Inflammatory macrophage (primary cell): ENCODE measurements at places on chromosomes 6 and 20.

GRCh38 chr20:23520185-23520584, 29.3 kb downstream of the CST8 start:
- DNase-seq = no peak

- DNase-seq = no peak
These were observed 12.2 kb downstream of the RRP36 start for GRCh38 chr6:43033496-43034189.

- DNase-seq = no peak
These were observed 66.5 kb upstream of the IER3 start for GRCh38 chr6:30810813-30811339.

DNA sequence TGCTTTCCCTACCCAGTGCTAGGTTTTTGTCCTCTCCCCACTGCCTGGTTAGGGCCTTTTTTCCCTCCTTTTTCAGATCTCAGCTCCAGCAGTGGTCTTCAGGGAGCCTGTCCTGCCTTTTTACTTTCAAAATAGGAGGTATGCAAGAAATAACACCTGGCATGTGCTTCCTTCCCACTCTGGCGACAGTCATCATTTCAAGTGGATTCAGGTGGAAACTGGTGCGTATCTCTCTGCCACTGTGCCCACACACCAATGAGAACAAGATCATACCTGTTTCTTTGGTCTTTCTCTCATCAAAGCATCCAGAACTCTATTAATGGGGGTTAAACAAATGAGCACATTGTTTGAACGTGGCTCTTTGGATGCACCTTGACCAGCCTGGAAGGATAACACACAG, 95.7 kb upstream of the GGTLC1 start:
- DNase-seq = no peak

DNA sequence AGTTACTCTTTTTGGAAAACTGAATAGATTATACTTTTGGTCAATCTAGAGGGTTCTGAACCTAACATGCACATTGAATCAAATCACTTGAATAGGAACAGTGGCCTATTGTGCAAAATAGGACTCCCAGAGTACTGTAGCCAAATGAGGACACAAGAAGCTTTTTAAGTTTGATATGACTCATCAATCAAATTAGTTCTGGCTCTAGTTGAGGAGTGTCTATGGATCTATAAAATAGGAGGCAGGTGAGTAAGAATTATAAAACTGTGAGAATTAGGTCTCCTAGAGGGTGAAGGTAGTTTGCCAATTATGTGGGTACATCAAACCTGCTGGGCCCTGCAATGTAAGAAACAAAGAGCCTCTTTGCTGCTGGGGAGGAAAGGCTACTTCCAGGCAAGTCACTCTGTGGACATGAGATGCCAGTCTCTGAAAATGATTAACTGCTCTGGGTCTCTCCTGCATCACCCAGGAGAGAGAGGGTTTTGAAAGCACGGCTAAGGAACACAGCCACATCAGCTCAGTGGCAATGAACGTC, 112.3 kb downstream of the RCAN2 start:
- DNase-seq = no peak

DNA sequence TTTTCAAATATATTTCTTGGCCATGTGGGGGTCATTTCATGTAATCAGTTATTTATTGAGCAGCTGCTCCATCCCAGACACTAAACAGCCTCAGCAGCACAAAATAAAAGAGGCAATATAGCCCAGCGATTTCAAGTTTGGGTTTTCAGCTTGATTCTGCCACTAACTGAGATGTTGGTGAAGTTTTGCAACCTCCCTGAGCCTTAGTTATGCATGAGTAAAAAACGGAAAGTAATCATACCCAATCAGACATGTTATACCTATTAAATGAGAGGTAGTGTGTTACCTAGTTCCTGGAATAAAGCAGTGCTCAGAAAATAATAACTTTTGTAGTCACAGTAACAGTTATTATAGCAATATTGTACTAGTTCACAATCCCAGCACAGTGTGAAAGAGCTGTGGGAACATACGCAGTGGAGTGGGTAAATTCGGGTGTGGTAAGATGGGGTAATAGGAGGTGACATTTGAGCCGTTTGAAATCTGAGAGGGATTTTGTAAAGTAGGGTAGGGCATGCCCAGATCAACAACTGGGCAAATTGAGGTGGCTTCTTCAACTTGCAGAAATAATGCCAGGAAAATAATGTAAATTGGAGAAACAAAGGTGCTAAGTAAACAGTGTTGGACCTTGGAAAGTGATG, 1.5 kb downstream of the SLC9A8 start:
- peak; percentile 24 for DNase-seq

- DNase-seq = no peak
These were observed 215.4 kb downstream of the HDGFL1 start for GRCh38 chr6:22784601-22785410.

DNA sequence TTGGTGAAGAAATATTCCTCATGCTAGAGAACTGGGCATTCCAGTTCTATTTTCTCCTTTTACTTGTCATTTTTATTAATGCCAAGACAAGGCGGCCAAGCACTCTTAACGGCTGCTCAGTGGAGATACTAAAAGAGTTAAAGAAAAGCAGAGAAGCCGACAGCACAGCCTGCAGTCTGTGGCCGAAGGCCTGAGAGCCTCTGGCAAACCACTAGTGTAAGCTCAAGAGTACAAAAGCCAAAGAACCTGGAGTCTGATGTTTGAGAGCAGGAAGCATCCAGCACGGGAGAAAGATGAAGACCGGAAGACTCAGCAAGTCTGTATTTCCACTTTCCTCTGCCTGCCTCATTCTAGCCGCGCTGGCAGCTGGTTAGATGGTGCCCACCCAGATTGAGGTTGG, 167.1 kb upstream of the FUT9 start:
- DNase-seq = no peak

DNA sequence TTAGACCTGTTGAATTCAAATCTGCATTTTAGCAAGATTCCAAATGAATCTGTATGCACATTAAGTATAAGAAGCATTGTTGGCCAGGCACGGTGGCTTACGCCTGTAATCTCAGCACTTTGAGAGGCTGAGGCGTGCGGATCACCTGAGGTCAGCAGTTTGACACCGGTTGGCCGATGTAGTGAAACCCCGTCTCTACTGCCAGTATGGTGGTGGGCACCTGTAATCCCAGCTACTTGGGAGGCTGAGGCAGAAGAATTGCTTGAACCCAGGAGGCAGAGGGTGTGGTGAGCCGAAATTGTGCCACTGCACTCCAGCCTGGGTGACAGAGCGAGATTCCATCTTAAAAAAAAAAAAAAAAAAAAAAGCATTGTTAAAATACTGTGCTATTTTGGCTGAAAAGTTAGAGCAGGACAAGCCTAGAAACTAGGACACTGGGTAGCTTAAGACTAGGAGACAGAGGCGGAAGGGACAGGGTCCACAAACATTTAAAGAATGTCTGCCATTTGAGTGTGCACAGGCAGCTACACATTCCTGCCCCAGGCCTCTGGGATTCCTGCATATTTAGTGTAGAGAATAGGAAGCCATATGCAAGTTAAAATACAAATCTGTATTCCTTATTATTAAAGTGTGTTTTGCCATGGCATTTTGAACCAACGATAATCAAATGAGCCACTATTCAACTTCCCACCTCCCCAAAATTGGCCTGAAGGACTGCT, 45.1 kb upstream of the EEF1A1 start:
- no peak for DNase-seq

- no peak for DNase-seq
These were observed 11.0 kb downstream of the TBPL1 start for GRCh38 chr6:133964052-133964451.

DNA sequence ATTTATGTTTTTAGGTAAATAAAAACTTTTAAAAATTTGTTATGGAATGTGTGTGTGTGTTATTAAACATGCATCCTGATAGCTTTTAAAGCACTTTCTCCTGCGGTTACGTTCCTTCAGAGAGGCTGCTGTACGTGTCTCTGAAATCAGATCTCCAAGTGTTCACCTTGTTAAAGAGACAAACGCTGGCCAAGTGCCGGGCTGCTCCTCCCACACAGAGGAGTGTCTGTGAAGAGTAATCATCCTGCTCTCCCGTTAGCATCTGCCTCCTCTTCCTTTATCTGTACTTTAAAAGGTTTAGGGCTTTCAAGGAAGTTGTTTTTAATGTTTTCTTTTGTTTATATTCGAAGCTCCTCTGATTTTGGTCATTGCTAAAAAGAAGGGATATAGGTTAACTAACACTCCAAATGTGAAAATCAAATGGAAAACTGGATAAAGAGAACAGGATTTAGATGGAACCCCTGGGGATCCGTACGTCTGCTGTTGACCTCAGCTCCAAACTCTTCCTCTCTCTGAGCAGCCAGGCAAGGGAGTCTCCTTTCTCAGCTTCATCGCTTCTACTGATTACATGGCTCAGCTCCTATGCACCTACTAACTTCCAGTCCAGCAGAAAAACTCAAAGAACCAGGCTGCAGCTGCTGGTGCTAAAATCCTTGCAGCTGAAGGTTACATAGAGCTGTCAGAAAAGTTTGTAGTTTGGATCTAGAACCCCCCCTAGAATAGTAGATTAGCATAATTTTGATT, 20.0 kb downstream of the IRF4 start:
- no peak for DNase-seq

GRCh38 chr20:10705801-10706459, 32.1 kb upstream of the JAG1 start:
- no peak for DNase-seq

DNA sequence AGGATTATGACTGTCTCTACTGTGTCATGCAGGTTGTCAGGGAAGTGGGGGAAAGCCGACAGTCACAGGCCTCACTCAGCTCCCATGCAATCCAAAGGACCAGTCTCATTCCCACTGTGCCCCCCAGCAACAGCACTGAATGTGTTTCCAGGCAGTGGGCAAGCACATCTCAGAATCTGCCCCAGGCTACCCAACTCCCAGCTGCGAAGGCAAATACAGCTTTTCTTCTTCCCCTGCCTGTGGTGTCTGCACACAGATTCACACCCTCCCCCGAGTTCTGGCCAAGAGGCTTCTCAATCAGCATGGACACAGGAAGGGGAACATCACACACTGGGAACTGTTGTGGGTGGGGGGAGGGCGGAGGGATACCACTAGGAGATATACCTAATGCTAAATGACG, 75.3 kb downstream of the SNAP91 start:
- no peak for DNase-seq

DNA sequence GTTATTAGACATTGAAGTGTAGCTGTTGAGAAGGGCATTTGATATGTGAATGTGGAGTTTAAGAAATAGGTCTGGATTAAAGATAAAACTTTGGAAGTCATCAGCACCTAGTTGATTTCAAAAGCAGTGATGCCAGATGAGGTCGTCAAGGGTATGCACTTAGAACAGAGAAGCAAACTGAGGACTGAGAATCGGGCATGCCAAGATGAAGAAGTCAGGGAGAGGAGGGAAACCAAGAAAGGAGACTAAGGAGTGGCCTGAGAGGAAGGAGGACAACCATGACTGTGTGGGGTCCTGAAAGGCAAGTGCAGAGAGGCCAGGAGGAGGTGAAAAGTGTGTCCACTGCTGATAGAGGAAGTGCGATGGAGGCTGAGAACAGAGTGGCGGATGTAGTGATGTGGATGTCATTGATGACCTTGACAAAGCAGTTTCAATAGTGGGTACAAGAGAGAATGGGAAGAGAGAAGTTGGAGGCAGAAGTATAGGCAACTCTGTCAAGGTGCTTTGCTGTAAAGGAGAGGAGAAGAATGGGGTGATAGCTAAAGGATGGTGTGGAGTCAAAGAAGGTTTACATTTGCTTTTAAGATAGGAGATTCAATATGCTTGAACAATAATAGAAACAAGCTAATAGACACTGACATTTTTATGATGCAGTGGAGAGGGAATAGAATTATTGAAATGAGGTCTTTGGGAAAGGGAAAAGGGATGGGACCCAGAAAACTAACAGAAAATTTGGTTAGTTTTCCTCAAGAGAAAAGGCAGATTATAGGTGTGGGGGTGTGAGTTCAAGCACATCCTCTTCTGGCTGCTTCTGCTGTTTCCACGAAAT, 139.7 kb upstream of the TMEM170B start:
- DNase-seq = no peak

GRCh38 chr20:23606652-23607049, 934 bp upstream of the CST9 start:
- DNase-seq = peak; percentile 78

DNA sequence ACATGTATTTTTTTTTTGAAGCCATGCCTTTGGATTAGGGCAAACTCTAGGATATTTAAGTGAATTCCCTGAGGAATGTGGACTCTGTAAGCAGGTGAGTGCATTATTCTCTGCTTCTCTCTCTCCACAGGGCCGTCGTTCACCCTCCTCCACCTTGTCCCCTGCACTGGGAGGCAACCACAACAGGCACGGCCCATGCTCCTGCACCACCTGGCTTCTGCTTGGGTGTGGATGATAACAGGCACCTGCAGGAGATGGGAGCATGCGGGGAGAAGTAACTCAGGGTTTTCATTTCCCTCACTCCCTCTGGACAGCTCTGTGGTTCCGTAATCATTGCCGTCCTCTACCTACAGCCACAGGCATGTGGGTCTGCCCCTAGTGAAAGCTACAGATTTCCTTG, 43.4 kb downstream of the HLA-C start:
- no peak for DNase-seq

- DNase-seq = no peak
These were observed 54.1 kb downstream of the PPP1R3G start for GRCh38 chr6:5138995-5139827.

- no peak for DNase-seq
These were observed 14.0 kb downstream of the PPARD start for GRCh38 chr6:35356391-35356790.
